ENCODE measurements at places on chromosomes 6 and 20.

GRCh38 chr6:27332692-27333641 lies 20.9 kb upstream of the POM121L2 start:
- peak; percentile 24 for DNase-seq

GRCh38 chr20:55582498-55582897 lies 422.8 kb downstream of the CBLN4 start:
- DNase-seq, result no peak

DNA sequence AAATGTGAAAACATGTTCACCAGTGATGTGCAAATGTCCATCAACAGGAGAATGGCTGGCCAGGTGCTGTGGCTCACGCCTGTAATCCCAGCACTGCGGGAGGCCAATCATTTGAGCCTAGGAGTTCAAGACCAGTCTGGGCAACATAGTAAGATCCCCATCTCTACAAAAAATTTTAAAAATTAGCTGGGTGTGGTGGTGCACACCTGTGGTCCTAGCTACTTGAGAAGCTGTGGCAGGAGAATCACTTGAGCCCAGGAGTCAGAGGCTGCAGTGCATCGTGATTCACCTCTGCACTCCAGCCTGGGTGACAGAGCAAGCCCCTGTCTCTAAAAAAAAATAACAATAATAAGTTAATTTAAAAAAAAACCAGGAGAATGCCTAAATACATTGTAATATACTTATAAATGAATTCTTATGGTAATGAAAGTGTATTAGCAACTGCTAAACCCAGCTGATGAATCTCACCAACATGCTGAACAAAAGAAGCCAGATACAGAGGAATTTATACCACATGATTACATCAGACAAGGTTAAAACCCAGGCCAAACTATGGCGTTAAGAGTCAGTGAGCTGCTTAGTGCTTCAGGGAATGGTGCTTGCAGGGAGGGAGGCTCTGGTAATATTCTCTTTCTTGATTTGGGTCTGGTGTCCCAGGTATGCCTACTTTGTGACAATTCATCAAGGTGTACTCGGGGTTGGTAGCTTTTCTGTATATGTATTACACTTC lies 36.4 kb downstream of the RPP40 start:
- no peak for DNase-seq

DNA sequence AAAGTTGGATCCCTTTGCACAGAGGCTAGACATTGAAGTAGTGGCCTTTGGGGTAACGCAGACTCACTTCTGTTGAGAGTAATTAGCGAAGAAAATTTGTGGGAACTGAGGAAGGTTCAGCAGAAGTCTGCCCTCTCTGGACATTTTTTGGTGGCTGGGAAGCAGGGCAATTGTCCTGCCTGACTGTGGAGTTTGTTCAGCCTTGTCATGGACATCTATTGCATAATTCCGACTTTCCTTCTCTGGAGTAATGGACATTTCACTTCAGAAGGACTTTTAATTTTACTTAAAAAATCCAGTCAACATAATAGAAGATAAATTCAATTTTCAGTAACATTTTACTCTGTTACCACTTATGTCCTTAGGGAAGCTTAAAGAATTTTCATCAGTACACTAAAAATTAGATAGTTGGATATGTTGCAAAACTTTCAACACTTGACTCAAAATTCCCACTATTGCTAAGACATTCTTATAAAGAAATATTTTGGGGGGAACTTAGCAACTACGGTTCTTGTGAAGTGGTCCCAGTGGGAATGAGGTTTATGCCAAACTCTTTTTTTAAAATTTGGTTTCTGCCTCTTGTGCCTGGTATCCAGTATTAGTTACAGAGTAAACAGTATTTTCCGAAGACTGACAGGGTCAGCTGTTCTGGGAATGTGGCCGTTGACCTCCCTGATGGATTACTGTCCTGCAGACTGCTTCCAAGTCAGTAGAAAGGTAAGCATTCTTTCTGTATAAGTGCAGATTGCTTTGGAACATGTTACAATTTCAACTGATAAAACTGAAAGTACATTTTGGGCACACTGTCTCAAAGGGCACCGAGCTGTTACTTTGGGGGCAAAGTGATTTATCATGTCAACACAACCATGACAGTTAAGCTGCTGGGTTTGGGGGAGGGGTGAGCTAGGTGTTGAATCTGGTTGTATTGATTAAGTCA lies 100.6 kb upstream of the MLIP start:
- DNase-seq, result no peak

DNA sequence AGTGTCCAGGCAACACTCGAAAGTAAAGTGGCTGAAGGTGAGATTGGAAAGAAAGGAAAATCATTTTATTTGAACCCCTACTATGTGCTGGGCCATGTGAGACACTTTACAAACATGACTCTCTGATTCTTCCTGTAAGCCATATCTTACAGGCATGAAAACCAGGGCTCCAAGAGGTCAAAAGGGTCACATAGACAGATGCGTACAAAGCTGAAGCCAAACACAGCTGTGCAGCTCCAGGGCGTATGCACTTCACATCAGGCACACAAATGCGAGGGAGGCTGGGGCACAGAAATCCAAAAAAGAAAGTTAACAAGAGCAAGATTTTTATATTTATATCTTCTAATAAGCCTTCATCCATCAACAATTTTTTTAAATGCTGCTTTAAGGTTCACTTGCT lies 176.5 kb downstream of the PHACTR1 start:
- no peak for DNase-seq

DNA sequence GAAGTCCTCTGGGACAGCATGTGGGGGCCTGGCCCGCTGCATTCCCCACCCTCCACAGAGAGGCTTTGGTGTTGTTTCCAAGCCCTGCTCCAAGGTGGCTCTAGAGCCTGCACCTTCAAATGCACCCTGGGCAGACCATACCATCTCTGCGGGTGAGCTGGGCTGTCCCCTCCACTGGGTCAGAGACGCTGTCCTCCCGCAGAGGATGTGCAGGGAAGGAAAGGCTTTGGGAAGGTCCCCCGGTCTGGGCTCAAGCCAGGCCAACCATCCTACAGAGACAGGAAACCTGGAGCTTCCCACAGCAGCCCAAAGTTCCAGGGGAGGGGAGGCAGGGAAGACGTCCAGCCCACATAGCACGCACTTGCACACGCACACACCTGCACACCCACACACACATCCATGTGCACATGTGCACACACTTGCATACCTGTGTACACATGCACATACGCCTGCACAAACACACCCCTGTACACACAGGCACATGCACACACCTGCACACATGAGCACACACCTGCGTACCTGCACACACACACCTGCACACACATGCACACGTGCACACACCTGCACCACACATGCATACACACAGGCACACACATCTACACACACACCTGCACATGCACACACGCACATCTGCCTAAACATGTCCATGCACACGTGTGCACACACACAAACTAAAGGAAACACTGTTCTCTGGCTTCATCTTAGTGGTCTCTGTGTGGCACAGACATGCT lies 155.4 kb downstream of the ERMARD start:
- DNase-seq, result no peak

DNA sequence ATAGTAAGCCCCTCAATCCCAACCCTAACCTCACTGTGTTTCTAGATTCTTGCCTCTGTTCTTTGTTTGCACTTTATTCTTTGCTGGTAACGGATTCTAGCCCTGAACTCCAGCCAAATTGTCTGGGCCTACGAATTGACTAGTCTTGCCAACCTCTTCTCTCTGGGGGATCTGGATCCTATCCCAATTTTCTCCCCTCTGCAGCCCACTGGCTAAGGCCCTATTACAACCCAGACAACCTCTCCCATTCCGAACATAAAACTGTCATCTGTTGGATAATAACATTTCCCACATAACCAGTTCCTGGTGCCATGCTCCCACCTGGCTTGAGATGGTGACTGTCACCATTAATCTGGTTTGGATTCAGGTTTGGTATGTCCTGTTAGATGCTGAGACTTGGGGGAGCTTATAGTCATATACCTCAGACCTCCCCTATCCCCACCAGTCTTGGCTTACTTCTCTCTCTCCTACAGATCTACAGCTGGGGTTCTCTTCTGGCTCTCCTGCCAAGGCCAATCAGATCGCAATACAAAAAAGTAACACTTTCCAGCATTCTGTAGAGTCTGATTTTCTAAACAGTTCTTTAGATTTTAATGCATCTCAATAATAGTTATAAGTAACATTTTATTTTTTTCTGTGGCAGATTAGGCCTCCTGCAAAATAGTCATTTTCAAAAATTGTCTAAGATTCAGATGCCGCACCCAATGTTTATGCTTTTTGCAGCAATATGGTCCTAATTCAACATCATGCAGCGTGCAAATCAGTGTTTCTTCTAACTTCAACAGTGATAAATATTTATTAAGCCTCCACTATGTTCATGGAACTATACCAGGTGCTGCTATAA lies 29.8 kb upstream of the AHI1 start:
- no peak for DNase-seq

DNA sequence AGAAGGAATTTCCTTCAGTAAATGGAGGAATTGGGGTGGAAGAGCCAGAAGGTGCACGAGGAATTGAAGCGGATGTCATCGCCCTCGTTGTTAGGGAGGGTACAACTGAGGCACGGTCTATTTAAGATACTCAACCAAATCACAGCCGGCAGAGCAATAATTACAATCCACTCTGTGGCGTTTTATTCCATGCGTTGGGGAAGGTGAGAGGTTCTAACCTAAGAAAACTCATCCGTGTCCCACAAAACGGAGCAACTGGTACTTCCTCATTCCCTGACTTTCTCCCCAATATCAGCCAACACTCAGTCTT lies 802 bp upstream of the RRBP1 start:
- no peak for DNase-seq

DNA sequence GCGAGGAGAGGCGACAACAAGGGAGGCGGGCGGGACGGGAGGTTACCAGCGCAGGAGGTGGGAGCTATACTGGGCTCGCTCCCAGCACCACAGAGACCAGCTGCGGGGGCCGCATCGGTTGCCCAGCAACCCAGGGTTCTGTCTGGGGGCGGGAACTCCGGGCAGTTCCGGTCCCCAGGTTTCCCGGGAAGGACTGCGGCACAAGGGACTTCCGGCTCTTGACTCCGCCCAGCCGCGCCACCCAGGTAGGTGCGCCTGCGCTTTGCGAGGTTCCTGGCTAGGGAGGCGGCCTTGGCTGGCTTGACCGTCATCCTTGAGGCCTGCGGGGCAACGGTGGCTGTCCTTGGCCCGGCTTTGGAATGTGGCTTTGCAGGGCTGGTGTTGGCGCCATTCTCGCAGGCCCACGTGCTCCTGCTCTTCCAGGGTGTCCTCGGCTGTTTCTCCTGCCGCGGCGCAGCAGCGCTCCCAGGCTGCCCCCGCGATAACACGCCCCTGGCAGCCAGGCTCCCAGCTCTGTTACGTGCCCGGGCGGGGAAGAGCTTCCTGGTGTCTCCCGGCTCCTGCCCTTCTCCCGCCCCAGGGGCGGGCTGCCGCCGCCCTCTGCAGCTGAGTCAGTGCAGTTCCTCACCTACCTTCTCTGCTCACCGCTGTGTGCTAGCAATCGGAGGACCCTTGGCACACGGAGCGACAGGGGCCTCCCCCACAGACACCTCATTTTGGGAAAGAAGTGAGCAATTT lies at the start of gene RSPH3:
Gene RSPH3 (minus strand): TSS at position 537 of the 738 bp plus-strand sequence. CDS start 652 bp downstream, outside the sequence.
- DNase-seq, result peak; percentile 62

DNA sequence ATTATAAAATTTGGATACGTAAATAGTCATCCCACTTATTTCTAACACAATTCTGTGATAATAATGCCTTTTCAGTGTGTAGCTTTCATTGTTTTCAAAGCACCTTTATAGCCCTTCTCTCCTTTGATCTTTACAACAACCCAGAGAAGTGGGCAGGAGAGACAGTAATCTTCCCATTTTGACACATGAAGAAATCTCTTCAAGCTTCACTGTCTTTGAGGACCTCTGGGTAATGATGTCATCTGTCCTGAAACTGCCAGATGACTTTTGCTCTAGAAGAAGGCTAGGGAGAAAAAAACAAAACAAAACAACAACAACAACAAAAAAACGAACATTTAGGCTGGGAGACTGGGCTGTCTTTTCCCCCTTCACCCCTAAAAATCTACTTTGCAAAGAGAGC lies 203.0 kb downstream of the KCNQ5 start:
- DNase-seq, result no peak

DNA sequence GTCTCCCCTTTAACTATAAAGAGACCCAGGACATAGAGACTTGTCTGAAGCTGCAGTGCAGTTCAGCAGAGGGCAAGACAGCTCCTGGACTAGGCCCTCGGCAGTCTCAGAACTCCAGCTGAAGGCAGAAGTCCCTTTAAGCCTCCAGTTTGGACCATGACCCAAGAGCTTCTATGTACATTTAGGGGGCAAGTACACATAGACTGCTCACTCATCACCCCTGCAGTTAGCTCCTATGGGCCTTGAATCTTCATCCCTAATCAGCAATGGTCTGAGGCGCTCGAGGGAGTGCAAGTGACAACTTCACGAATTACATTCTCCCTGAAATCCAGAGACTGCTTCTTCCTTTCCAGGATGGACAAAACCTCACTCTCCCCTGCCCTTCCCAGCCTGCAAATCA lies 47.4 kb downstream of the KCNK5 start:
- no peak for DNase-seq

DNA sequence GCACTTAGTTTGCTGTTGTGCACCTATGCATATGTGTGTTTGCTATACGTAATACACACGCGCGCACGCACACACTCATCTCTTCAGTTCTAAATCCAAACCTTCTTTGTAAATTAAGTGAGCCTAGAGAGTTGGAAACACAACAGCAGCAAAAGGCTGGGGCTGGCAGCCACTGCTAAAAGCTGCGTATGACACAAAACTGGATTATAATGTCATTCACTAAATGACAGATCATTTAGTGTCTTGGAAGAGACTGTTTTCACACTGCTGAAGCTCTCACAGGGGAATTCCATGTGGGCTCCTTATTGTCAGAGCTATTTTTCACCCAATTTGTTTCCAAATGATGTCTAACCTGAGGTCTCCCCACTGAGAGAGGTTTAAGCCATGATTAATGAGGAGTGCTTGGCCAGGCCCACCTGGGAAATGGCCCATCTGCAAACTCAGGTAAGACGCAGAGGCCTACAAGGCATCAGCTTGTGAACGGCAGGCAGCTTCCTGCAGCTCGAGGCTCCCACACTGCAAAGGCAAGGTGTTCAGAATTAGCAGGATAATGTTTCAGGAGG lies 94.2 kb downstream of the OLIG3 start:
- DNase-seq, result no peak

GRCh38 chr20:56949318-56949717 lies 317.1 kb downstream of the BMP7 start:
- DNase-seq, result no peak

DNA sequence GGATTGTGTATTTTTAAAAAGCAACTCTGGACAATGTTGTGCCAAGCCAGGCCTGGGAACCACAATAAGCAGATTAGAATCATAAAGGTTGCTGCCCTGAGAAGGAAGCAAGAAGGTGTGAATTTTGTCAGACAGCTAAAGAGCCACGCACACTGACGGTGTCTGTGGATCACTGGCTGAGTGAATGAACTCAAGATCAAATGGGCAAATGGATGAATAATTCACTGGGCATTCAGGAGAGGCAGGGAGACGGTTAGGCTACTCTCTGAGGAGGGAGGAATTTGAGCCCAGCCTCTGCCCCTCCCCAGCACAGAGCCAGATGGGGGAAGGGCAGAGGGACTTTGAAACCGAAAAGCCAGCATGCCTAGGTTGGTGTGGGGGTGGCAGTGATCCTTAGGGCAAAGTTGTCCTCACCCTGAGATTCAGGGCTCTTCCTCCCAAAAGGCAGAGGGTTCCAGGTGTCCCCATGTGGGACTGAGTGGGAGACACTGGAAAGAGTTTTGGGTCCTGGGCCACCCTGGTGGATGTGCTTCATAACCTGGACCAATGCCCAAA lies 19.5 kb upstream of the SLC22A7 start:
- peak; percentile 22 for DNase-seq

GRCh38 chr6:170098428-170099170 lies 192.3 kb downstream of the DLL1 start:
- DNase-seq, result no peak
